ENCODE measurements at places on chromosomes 7 and 10. TPM values are rescaled to one million over a fixed set of nuclear protein-coding genes. Genes with fewer than 3 reads are reported as not detected.

DNA sequence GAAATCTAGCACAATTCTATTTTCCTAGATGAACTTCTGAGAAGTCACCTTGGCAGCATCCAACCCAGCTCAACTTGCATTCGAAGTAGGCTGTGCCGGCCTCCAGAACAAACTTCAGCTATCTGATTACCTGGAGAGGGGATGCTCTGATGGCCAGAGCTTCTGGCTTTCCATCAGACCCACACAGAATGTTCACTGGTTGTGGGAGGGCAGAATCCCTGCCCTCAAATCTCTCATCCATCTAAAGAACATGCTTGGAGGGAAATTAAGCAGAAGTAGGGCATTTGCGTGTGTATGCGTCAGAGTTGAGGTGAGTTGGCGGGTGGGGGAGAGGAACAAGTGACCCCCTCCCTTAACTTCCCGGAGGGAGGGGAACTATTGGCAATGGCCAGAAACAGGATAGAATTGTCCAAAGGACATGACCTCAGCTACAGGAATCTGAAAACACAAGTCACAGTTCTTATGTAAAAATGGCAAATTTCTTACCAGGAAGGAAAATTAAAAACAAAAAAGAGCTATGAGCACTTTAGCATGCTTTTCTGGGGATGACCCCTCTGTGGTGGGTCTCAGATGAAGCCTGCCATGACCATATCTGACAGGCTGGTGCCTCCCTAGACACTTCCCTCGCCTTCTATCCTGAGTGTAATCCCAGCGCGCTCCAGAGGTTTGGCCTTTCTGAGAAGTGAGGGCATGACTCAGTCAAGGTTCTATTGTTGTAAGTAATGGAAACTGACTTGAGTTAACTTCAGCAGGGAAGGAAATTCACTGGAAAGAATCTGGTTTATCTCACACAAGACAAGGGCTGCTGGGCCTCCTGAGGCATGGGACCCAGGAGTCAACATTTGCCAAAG is 278.8 kb downstream of the RPS24 start:
- peak; percentile 24 for DNase-seq

DNA sequence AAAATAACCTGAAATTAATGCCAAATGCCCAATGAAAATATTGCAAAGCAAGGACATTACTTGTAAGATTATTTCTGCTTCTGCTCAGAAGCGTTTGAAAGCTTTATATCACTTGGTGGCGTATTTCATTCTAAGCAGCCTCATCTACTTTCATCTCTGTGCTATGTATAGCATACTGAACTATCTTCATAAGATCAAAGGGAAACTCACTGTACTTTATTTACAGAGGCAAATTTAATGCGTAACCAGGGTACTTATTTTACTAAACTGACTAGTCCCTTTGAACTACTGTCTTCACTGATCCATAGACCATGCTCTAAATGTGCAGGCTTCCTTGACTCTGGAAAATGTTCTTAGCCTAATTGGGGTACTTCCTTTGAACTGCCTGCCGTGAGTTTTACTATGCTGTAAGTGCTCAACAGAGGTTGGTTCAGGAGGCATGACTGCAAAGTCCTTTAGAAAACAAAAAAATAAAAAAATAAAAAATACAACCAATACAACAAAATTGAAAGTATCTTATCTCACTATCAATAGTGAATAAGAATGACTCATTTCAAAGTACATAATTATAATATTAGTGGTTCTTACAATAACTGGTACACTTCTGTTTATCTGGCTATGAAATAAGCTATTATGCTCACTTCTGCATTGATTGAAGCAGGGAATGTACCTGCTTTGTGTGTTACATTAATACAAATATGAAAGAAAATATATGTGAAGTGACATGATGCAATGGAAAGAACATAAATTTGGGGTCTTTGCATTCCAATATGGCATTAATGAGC is 41.0 kb upstream of the TSPAN12 start:
- DNase-seq, result no peak

DNA sequence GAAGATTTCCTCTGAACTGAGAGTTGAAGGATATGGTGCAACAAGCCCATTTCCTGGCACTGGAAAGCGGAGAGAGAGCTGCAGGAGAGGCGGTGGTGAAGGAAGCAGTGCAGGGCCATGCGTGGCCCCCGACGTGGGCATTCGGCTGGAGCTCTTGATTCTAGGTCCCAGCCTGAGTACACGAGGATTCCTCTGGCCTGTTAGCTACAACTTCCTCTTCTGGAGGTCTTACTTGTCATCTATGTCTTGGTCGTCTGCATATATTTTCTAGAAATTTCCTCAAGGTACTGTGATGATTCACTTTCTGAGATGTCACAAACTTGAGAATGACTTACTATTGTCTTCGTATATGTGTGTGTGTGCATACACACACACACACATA is 59.2 kb upstream of the JAZF1 start:
- DNase-seq, result no peak

GRCh38 chr7:133124974-133125373 is 43.1 kb upstream of the CHCHD3 start:
- DNase-seq, result no peak

DNA sequence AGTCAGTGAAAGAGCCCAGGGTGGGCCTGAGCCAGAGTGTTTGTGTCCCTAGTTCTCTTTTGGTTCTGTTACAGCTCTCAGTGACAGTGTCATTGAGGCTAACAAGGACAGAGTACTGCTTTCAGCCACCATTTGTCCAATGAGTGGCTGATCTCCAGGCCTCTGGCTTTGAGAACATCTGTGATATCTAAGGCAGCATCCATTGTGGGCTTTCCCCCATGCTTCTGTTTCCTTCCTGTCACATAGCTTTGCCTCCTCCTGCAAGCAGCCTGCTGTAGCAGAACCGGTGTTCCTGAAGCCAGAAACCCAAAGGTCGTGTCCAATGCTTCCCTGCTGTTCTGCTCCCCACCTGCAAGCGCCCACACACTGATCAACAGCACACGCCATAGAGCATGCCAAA is 68.4 kb downstream of the IKZF1 start:
- DNase-seq, result no peak

- no peak for DNase-seq
Observed at GRCh38 chr7:148991536-148991935, 36.8 kb downstream of the PDIA4 start.

DNA sequence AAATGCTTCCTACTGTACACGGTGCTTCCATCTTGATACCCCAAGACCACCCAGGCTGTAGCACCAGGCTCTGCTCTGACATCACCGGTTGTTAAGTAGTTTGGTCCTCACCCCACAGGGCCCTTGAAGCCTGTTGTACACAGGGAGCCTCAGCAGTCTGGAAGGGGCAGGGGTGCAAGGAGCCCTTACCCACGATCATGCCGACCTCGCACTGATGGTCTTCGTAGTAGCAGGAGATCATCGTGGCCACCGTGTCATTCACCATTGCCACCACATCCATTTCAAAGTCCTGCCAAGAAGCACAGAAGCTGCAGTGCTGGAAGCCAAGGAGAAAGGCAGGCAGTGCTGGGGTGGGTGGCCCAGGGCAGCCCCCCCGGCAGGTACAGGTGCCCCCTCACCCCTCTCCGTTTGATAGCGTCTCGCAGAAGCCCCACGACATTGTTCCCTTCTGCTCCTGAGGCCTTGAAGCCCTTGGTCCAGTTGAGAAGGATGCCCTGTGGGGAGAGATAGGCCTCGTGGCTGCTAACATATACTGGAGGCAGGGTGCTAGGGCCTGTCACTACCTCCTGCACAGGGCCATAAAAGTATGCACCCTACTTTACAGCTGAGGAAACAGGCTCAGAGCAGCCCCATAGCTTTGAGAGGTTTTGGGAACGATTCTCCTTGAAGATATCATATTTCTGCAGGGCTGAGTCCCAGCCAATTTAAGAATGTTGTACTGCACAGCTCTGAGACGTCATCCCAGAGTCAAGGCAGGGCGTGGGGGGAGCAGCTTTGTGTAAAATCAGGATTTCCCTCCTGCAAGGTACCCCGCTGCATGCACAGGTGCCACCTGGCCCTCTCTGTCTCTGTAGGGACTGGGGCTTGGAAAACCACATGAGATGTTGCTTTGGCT is 8.7 kb upstream of the MYL7 start:
- no peak for DNase-seq

DNA sequence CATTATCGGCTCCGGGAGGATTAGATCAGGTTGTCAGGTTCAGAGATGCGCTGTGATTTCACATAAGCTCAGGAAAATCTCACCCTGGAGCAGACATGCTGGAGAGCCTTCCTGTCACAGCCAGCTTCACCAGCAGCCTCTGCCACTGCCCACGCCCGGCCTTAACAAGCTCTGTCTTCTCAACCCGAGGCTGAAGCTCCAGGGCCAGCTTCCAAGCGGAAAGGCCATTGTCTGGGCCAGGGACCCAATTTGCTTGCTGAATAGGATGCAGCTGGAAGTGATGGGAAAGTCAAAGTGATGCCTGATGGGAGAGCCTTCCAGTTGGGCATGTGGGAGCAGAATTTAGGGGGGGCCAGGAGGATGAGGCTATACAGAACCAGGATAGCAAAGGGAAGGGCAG is 36.3 kb downstream of the C10orf105 start:
- DNase-seq, result peak; percentile 45

- no peak for DNase-seq
Observed at GRCh38 chr10:75404815-75405597, 3.4 kb upstream of the ZNF503 start.

Gene RBM17
- total RNA-seq, result 83.9 TPM

Data from heart left ventricle (tissue), 16 donors.